ENCODE measurements at places on chromosomes 11 and 22.

GRCh38 chr11:63683133-63683991 lies 2.1 kb downstream of the RTN3 start:
- no peaks in the 10 kb centered on the region for H3K36me3 ChIP-seq
- H3K27me3 ChIP-seq = no peaks in the 10 kb centered on the region
- peak overlapping the region; percentile 68 for H3K27ac ChIP-seq
- peak overlapping the region; percentile 91 for H3K4me3 ChIP-seq
- peaks cover 5% of the 10 kb centered on the region for H3K4me1 ChIP-seq

- peak overlapping the region; percentile 76 for H3K4me3 ChIP-seq
- no peak for DNase-seq
- peak overlapping the region; percentile 93 for H3K27ac ChIP-seq
- peaks cover 9% of the 10 kb centered on the region for H3K4me1 ChIP-seq
These were observed 420 bp upstream of the TRIM44 start for GRCh38 chr11:35662061-35662648.

DNA sequence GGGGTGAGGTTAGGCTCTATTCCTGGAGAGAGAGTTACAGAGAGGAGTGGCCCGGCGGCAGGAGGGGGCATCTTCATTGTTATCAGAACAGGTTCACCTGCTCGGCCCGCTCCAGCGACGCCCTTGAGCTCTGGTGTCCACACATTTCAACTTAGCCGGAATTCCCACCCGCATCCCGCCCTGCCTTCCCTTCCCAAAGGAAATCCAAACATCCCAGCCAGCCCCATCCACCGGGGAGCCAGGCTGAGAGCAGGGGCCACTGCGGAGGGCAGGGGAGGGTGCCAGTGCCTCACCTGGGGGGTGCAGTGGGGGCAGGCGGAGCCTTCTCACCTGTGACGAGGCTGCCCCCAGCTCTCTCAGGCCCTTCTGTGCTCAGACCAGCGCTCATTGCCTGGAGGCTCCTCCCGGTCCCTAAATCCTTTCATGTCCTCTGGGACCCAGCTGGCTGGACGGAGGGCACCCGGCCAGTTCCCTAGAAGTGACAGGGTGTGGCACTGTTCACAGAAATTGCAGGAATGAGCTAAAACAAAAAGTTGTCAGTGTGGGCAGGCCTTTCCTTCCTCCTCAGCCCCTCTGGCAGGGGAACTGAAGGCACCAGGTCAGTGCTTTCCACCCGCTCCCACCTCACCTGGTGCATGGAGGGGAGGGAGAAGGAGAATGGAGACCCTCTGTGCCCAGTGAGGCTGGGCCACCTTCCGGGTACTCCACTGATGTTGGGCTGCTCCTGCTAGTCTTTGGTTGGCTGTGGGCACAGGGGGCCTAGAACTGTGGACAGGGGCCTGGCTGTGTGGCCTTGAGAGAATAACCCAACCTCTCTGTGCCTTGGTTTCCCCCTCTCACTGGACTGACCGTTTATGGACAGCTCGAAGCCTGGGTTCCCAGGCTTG lies 2.2 kb upstream of the MRGPRG start:
- no peak overlapping the region for H3K4me3 ChIP-seq
- peaks cover 2% of the 10 kb centered on the region for H3K27me3 ChIP-seq
- H3K4me1 ChIP-seq = no peaks in the 10 kb centered on the region
- H3K36me3 ChIP-seq = no peaks in the 10 kb centered on the region

DNA sequence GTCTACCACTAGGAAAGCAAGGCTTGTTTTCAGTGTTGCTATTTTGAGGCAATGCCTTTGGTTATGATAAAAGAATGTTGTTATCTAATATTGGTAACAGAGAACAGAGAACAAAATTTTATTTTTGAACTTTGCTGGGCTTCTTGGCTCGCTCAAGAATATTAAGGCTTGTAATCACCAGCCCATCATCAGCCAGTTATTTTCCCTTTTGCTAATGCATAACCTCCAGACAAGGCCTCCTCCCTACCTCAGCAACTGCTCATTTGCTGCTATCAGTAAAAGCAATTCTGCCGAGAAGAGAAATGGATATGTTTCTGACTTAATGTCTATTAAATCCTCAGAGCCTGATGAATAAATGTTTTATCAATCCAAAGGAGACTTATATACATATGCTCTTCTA lies 8.9 kb downstream of the MTMR2 start:
- no peaks in the 10 kb centered on the region for H3K4me1 ChIP-seq
- no peak for DNase-seq
- H3K27me3 ChIP-seq = no peaks in the 10 kb centered on the region
- no peaks in the 10 kb centered on the region for H3K36me3 ChIP-seq
- H3K4me3 ChIP-seq = no peak overlapping the region
- no peak overlapping the region for H3K27ac ChIP-seq

- no peaks in the 10 kb centered on the region for H3K36me3 ChIP-seq
- peak; percentile 76 for DNase-seq
- H3K4me1 ChIP-seq = peaks cover 13% of the 10 kb centered on the region
- H3K4me3 ChIP-seq = no peak overlapping the region
- H3K27ac ChIP-seq = no peak overlapping the region
- H3K27me3 ChIP-seq = peaks cover 16% of the 10 kb centered on the region
These were observed 27.8 kb upstream of the ROBO3 start for GRCh38 chr11:124837491-124837856.

DNA sequence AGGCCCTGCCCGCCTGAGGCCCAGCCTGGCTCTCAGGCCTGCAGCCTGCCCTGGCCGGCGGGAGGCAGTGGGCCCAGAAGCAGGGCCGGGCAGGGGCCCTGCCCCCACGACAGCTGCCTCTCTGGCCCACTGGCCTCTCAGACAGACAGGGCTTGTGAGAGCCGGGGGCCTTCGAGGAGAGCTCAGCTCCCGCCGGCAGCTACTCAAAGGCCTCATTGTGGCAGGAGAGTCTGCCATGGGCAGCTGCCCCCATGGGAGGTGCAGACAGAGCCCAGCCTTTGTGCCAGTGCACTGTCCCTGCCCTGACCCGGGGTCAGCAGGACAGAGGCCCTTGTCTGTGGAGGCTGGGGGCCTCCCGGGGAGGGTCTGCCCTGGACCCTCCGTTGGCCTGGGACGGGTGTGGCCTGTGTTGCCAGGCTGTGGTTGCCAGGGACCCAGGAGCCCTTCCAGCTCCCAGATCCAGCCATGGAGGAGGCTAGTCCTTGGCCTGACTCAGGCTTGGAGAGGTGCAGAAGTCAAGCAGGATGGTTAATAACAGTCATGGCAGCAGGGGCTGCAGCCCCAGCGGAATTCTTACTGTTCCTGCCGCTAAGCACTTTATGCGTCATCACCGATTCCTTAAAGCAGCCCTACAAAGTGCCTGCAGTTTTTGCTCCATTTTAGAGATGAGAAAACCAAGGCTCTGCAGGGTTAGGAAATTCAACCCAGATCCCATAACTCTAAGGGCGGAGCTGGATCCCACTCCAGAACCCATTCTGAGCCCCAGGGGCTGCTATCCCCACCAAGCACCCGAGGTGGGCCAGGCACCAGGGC lies 12.5 kb downstream of the FLRT1 start:
- H3K4me3 ChIP-seq = no peak overlapping the region
- no peak for DNase-seq
- H3K36me3 ChIP-seq = no peaks in the 10 kb centered on the region
- H3K4me1 ChIP-seq = no peaks in the 10 kb centered on the region

- no peak for DNase-seq
- no peaks in the 10 kb centered on the region for H3K4me1 ChIP-seq
- peaks cover 15% of the 10 kb centered on the region for H3K36me3 ChIP-seq
- H3K4me3 ChIP-seq = no peak overlapping the region
- no peaks in the 10 kb centered on the region for H3K27me3 ChIP-seq
- H3K27ac ChIP-seq = no peak overlapping the region
These were observed 58.1 kb downstream of the P4HA3 start for GRCh38 chr11:74253361-74253760.

DNA sequence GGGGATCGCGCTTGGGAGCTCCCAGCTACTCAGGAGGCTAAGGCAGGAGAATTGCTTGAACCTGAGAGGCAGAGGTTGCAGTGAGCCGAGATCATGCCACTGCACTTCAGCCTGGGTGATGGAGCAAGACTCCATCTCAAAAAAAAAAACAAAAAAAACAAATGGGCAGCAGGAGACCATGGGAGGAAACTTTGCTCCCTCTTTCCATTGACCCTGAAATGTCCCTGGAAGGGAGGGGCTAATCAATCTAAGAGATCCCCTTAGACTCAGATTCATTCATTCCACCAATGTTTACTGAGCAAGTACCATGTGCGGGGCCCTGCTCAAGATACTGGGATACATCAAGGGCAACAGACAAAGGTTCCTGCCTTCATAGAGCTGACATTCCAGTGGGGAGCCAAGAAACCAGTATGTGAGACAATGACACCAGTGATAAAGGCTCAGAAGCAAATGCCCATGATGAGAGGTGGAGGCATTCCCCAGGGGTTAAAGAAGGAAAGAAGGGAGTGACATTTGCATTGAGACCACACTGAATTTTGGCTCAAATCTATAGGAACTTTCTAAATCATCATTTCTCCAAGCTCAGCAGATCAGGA lies 37.7 kb upstream of the TFIP11 start:
- H3K4me3 ChIP-seq = no peak overlapping the region
- H3K4me1 ChIP-seq = no peaks in the 10 kb centered on the region
- no peak for DNase-seq
- H3K27ac ChIP-seq = no peak overlapping the region
- no peaks in the 10 kb centered on the region for H3K27me3 ChIP-seq

- DNase-seq = no peak
- H3K27me3 ChIP-seq = no peaks in the 10 kb centered on the region
- no peaks in the 10 kb centered on the region for H3K36me3 ChIP-seq
- H3K27ac ChIP-seq = no peak overlapping the region
- peaks cover 17% of the 10 kb centered on the region for H3K4me1 ChIP-seq
These were observed 31.5 kb upstream of the GLYATL1 start for GRCh38 chr11:58907780-58908179.

DNA sequence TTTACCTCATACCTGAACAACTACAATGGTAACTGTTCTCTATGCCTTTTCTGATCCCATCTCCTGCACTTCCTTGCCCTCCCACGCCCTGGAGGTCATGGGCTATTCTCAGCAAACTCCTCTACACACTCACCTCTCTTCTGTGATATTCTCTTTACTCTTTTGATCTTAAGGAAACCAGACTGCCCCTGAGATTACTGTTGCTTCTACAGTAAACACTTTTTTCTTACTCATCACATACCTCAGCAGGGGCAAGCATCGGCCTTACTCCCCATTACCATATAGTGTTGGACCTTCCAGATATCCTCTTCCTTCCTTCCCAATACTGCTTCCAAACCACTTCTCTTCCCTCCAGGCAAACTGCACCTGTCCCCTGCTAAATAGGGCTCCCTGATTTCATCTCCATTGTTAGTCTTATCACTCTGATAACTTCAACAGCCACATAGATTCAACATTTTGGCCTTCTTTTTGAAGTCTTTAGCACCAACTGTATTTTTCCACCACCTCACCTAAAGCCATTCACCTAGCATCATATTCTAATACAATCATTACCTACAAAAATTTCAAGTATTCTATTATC lies 141.2 kb downstream of the RBFOX2 start:
- no peaks in the 10 kb centered on the region for H3K27me3 ChIP-seq
- peak overlapping the region; percentile 70 for H3K27ac ChIP-seq
- peaks cover 59% of the 10 kb centered on the region for H3K4me1 ChIP-seq

DNA sequence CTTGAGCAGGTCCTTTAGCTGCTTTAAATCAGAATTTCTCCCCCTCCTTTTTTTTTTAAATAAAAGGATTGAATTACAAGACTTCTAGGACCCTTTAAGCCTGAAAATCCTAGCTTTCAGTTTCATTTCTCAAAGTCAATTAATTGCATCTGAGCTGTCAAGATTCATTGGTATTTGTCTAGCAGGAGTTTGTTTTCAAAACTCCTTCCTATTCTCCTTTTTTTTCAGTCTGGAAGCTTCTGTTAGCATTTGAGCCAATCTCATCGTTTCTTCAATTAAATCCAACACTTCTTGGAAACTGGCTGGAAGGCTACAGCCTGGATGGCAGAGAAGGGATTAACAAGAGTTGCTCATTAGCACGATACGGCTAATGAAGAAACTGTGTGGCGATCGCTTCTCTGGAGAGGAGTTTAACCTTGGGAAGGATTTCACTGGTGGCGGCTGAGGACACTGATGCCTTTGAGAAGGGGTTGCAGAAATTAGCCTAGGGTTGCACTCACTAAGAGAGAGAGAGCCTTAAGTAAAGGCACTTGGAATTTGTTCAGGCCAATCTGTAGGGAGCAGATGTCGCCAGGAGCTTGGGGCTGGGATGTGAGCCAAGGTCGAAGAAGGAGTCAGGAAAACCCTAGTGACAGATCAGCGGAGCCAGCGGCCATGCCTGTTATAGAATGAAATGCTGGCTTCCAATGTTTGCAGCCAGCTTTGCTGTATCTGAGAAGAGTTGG lies 43.8 kb upstream of the API5 start:
- H3K4me1 ChIP-seq = no peaks in the 10 kb centered on the region
- no peak overlapping the region for H3K27ac ChIP-seq
- H3K27me3 ChIP-seq = no peaks in the 10 kb centered on the region
- no peak overlapping the region for H3K4me3 ChIP-seq

DNA sequence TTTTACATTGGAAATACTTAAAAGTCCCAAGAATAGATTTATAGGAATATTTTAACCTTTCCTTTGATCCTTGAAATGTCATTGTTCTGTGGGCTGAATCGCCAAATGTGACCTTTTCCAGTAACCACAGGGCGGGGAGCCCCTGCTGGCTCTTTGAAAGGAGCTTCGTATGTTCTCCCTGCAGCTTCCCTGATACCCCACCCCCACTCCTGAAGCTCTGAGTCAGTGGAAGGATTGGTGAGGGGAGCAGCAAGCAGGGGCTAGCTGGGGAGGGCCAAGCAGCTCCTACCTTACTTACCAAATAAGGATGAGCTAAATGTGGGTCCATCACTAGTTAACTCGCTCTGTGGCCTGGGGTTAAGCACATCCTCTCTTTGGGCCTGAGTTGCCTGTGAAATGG lies 87.7 kb downstream of the CHST1 start:
- DNase-seq = no peak
- no peaks in the 10 kb centered on the region for H3K36me3 ChIP-seq
- no peaks in the 10 kb centered on the region for H3K27me3 ChIP-seq
- H3K4me3 ChIP-seq = no peak overlapping the region
- no peaks in the 10 kb centered on the region for H3K4me1 ChIP-seq

- H3K36me3 ChIP-seq = no peaks in the 10 kb centered on the region
- no peak overlapping the region for H3K4me3 ChIP-seq
- no peaks in the 10 kb centered on the region for H3K27me3 ChIP-seq
- no peaks in the 10 kb centered on the region for H3K4me1 ChIP-seq
- no peak overlapping the region for H3K27ac ChIP-seq
These were observed 724.5 kb downstream of the FAM181B start for GRCh38 chr11:82009133-82009532.

DNA sequence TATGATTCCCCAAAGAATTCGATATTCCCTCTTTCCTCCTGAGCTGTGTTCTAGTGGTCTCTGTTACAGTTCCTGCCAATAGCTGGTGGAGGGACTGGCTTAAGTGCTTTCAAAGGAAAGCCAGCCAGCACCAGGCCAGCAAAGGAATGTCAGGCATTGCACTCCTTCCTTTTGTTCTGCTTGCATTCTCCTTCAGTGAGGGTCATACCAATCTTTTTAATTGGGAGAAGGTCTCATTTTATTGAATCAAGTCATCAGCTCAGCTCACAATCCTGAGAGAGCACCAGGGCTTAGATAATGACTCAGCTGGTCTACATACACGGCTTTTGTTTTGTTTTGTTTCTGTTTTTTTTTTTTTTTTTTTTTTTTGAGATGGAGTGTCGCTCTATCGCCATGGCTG lies 222.9 kb downstream of the NAV2 start:
- H3K36me3 ChIP-seq = no peaks in the 10 kb centered on the region
- H3K27me3 ChIP-seq = no peaks in the 10 kb centered on the region
- H3K4me3 ChIP-seq = no peak overlapping the region
- no peak overlapping the region for H3K27ac ChIP-seq
- no peaks in the 10 kb centered on the region for H3K4me1 ChIP-seq

- H3K4me3 ChIP-seq = no peak overlapping the region
- no peak for DNase-seq
- no peaks in the 10 kb centered on the region for H3K27me3 ChIP-seq
- no peaks in the 10 kb centered on the region for H3K36me3 ChIP-seq
- H3K27ac ChIP-seq = no peak overlapping the region
These were observed 85.3 kb downstream of the C11orf87 start for GRCh38 chr11:109507331-109507730.

- no peaks in the 10 kb centered on the region for H3K36me3 ChIP-seq
- H3K27ac ChIP-seq = no peak overlapping the region
These were observed 45.4 kb downstream of the GGTLC2 start for GRCh38 chr22:22689621-22690345.
